ENCODE measurements at places on chromosomes 7 and 10.

DNA sequence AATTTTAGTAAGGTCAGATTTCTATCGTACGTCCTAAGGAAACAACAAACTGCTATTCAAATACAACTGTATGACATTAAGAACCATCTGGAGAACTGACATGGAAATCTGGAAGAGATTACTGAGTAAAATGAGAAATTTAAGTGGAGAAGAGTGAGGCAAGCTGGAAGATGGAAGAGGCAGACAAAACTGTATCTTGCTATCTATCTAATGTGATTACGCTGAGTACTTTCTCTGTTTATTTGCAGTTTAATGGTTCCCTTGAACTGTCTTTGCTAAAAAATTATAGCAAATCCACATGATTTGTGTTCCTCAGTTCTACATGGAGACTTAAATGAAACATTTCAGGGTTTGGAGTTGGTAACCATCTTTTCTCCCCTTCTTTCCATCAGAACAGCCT, 927.1 kb upstream of the MBL2 start:
- no peak for DNase-seq

GRCh38 chr10:48197236-48197899, 77.1 kb downstream of the FRMPD2 start:
- no peak for DNase-seq

DNA sequence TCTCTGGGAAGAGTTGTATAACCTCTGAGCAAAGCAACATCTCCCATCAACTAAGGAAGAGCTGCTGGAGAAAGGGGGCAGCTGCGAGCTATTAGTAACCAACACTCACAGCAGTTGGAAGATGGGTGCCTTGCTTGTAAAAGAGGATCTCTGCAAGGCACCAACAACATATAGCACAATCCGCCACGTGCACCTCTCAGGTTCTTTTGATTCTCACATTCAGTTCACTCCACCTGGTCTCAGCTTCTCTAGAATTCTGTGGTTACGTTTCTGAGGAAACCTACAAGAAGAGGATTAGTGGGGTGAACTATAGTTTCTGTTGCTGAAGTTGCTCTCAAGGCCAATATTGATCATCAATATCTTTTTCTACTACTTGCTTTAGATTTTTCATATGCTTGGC, 117.1 kb downstream of the RPS24 start:
- DNase-seq = no peak

DNA sequence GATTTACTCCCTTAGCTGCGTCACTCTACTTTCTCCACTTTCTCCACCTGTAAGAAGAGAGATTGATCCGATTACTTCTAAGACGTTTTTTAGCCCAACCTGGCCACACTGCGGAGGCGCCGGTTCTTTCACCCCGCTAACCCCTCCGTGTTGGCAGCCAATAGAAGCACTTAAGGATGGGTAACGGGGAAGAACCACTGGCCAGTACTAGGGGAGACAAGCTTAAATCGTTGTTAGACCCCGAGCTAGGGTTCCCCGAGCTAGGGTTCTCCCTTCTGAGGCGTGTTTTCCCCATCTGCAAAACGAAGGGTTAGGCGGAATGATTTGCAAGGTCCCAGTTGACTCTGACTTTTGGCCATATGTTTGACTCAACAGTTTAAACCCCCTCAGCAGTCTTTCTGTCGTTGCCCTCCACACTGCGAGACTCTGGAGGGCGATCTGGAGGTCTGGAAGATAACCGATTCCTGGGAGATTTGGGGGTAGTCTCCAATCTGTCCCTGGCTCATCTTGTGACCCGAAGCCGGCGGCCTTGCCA, 644 bp downstream of the UMAD1 start:
- no peak for DNase-seq

GRCh38 chr10:48809261-48809660, 124.6 kb downstream of the WDFY4 start:
- no peak for DNase-seq

GRCh38 chr7:24221500-24221899, 62.5 kb upstream of the NPY start:
- DNase-seq = no peak

GRCh38 chr10:17872191-17873091, 63.3 kb downstream of the MRC1 start:
- no peak for DNase-seq

GRCh38 chr7:148623586-148624282, 33.2 kb downstream of the C7orf33 start:
- no peak for DNase-seq

DNA sequence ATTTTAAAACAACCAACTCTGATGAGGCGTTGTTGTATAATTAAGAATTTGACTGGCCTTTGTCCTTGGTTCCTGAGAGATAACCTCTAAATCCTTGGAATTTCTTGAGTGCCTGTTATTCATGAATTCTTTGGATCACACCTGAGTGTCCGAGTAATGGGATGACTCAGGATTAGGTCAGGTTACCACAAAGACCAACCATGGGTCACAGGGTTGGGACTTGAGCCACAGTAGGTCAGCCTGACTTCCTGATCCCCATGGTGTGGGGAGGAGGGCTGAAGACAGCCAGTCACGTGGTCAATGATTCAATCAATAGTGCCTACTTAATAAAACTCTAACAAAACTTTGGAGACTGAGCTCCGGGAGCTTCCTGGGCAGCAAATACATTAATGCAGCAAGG, 192.5 kb downstream of the GFRA1 start:
- no peak for DNase-seq

DNA sequence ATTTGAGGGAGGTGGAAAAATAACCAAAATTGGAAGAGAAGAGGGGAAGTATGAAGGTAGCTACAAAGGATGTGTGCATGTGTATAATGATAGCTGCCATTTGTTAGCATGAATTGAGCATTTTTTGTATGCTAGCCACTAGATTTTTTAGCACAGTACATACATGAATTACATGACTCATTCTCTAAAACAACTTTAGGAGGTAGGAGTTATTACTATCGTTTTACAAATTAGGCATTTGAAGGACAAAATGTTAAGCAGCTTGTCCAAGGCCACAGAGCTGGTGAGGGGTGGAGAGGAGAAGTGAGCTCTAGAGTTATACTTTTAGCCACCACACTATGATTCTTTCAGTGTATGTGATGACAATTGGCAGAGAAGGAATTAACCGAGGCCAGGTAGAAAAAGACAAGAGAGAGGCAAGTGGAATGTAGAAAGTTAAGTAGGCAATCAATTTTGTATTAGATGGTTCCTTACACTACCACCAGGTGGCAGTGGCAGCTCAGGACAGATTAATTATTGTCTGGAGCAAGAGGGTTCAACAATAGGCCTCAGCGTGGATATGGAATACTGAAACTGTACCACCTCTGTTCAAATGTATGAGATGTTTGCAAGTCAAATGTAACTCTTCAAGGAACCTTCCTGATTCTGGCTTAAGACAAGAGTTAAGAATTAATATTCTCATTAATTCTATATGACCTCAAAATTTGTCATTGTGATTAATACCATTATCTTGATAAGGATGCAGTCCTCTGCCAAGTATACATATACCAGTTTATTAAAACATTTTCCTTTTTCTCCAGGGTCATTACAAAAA, 128.0 kb downstream of the MBL2 start:
- no peak for DNase-seq

DNA sequence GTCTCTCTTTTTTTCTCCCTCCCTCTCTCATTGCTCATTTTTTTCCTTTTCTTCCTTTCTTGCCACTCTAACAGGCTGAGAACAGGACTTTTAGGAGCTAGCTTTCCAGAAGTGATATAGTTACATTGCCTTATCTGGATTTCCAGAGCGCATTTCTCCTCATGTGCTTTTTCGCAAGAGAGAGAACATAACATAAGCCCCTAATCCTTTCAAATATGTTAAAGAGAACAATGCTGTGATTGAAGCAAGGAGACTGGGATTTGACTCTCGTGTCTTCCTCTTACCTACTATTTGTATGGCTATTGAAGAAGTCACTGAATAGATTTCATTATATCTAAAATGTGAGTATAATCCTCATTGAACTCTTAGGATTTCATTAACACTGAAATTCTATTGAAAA, 101.2 kb upstream of the PRPS1L1 start:
- no peak for DNase-seq

DNA sequence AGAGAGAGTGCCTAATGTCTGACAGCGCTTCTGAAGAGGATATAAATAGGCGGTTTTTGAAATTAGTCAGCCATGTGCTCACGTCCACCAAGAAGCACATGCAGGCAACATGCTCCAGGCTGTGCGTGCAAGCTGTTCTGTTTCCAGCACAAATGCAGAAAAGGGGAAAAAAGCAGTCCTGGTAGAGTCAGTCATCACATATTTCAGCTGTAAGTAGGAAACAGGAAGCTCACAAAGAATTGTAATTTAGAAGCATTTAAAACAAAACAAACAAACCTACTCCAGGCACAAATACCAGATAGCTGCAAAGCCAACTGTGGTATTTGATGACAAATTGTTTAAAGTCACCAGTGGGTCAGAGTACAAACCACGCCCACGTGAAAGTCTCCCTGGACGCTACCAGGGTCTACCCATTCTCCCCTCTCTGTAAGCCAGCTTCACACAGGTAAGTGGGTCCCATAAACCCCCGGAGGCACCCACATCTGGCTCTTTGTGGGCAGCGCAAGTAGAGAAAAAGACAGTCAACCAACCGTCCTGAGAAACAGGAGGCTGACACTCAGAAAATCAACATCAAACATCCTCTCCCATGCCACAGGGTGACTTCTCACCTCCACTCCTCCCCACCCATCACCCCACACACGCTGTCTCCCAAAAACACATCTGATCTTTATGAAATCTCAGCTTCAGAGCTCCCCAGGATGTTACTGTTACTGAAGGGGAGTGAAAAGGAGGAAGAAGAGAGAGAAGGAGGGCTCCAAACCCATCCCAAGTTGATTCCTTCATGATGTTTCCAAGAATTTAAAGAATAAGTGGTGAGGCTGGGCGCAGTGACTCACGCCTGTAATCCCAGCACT, 186.4 kb downstream of the FAM107B start:
- no peak for DNase-seq

DNA sequence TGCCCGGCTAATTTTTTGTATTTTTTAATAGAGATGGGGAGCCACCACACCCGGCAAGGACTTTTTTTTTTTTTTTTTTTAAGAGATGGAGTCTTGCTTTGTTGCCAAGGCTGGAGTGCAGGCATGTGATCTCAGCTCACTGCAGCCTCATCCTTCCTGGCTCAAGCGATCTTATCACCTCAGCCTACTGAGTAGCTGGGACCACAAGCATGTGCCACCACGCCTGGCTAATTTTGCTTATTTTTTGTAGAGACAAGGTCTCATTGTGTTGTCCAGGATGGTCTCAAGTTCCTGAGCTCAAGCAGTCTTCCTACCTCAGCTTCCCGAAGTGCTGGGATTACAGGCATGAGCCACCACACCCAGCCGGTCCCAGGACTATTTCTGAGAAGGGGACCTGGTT, 9.3 kb upstream of the MCU start:
- DNase-seq = no peak

DNA sequence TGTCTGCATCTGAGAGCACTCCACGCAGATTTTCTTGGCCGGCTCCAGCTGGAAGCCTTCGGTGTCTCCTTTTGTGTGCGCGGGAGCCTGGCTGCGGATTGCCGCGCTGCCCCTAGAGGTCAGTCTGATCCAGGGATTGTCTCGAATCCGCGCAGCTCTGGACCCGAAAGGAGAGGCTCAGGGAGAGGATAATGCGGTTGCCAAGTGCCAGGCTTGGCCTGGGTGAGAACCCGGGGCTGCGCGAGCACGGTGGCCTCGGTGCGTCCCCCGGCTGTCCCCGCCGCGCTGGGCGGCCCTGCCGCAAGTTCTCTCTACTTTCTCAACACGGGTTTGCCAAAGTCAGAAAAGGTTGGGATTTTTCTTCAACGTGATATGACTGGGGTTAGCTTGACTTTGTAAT, 140.9 kb downstream of the ADCYAP1R1 start:
- no peak for DNase-seq

GRCh38 chr7:105985672-105986215, 22.7 kb downstream of the CDHR3 start:
- DNase-seq = no peak

DNA sequence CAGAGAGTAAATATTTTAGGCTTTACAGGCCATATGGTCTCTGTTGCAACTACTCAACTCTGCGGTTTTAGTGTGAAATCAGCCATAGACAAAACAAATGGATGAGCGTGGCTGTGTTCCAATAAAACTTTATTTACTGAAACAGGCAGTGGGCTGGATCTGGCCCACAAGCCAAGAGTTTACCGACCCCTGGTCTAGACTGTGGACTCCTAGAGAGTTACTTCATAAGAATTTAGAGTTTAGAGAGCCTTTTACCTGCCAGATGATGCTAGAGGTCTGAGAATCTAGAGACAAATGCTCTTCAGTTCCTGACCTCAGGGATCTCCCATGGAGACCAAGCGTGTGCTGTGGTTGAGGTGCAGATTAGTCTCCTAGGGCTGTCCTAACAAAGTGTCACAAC, 174.8 kb downstream of the PTEN start:
- no peak for DNase-seq

- DNase-seq = no peak
Observed at GRCh38 chr7:130956417-130957136, 222.6 kb upstream of the KLF14 start.

GRCh38 chr10:5334196-5334880, 30.4 kb upstream of the UCN3 start:
- no peak for DNase-seq

DNA sequence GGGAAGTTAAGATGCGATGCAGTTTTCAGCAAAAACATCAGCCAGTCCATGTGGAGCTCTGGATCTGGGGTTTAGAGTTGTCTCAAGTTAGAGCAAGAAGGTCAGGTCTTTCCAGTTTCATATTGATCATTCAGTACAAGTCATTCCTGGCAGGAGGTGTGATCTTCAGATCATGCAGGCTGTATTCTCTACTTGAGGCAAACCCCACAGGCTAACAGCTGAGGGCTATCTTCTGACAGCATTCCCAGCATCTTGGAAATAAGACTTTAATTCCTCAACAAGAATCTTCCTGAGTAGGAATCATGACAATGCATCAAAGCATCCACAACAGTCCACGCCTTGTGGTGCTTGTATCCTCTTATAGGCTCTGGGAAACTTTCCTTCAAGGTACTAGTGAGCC, 94.9 kb upstream of the ZNF438 start:
- no peak for DNase-seq

DNA sequence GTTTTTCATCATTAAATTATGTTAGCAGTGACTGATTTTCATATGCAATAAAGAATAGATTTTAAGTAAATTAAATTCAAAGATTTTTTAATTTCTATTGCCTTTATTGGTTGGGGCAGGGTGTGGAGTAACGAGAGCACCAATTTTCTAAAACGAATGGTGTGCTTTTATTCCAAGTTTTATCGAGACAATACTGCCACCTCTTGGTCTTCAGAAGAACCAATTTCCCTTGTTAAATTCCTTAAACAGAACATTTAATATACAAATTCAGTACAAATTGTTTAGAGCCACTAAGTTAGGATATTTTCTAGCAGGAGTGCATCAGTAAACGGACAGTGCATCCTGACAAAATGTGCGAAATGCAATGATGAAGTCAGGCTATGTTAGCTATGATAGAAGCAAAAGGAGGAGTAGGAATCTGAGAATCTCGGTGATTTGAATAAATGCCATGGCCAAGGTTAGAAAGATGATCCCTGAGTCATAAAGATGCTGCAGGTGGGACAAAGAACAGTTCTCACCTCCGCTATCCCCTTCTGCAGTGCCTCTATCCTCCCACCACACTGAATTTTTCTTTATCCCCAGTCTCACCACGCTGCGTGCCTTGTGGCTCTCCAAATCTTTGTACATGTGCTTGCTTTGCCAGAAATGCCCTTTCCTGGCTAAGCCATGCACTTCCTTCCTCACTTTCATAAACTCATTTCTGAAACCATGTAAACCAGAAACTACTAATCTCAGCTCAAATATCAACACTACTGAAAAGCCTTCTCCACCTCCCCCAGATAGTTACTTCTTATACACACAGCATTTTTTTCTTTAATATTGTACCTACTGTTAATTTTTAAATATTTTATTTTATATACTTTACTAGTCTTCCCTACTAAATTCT, 31.9 kb upstream of the AGBL3 start:
- DNase-seq = no peak
